ENCODE measurements at places on chromosomes 6 and 20. TPM values are rescaled to one million over a fixed set of nuclear protein-coding genes. Genes with fewer than 3 reads are reported as not detected.

GRCh38 chr6:91341473-91341872 is 754.6 kb upstream of the MAP3K7 start:
- no peak for DNase-seq

DNA sequence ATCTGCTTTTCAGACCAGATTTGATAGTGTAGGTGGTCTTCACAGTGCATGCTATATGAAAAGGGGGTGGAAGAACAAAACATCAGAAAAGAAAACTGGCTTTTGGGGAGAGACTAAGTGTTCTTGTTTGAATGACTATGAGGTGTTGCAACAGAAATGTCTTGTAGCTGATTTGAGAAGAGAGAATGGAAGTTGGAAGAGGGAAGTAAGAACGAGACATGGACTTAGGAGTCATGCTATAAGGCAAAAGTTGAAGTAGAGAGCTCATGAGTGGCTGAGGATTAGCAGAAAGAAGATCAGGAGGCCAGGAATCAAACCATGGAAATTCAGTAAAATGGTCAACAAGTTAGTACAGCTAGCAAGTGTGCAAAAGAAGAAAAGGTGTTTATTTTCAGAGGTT is 32.1 kb downstream of the FNDC1 start:
- no peak for DNase-seq

ARG1 gene
- total RNA-seq, result 0.41 TPM

GRCh38 chr6:134170844-134171243 is 118.4 kb upstream of the SLC2A12 start:
- no peak for DNase-seq

WFDC2 gene
- total RNA-seq, result 3.3 TPM

DNA sequence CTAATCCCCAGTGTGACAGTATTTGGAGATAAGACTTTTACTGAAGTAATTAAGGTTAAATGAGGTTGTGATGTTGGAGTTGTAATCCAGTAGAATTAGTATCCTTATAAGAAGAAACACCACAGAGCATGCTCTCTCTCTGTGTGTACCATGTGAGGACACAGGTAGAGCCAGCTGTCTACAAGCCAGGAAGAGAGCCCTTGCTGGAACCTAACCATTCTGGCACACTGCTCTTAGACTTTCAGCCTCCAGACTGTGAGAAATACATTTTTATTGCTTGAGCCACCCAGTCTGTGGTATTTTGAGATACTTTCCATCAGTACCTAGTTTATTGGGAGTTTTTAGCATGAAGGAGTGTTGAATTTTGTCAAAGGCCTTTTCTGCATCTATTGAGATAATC is 110.2 kb downstream of the PHF3 start:
- DNase-seq, result no peak

HLA-DPB1 gene
- 2.4 TPM for total RNA-seq

GRCh38 chr6:83258517-83258916 is 65.4 kb downstream of the RWDD2A start:
- no peak for DNase-seq
